ENCODE measurements at places on chromosomes 7 and 10.

GRCh38 chr7:27104341-27105058 lies 2.0 kb upstream of the HOXA2 start:
- DNase-seq: no peak

DNA sequence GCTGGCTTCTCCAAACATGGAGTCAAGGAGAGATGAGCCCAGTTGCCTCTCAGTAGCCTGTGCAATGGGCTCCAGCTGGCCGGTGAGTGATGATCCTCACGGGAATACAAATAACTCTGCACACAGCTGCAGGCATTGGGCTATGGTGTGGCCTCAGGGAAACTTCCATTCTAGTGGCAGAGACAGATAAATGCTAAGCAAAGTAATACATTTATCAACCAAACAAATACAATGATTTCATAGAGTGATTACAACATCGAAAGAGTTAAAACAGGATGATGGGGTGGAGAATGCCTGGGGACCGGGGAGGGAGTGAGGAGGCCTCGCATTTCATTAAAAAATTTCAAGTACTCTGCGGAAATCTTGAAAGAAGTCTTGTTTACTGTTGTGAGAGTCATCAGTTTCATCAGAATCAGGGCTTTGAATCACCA lies 15.0 kb upstream of the AKR1B1 start:
- peak; percentile 85 for DNase-seq

DNA sequence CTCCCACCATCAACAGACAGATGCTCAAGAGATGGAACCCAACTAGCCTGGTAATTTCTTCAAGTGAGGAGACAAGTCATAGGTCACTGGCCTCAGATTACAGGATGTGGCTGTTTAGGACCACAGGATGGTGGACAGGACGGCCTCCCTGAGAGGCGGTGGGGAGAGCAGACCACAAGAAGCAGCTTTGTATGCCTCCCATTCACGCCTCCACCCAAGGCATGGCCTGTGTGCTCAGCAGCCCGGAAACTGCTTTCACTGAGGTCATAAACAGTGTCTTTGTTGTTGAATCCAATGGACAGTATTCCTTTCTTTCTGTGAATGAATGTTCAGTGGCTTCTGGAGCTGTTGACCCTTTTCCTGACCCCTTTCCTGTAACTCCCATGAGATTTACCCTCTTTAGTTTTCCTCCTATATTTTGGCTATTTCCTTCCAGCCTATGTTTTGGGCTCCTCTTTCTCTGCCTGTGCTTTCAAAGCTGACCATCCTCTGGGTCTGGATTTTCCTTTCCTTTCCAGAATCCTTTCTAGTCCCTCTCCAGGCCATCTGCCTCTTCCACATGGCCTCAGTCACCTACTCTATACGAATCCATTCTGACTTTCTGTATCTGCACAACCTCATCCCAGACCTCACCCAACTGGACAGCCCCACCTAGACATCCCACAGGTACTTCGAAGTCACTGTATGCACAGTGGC lies 32.4 kb upstream of the INPP5F start:
- peak; percentile 36 for DNase-seq

DNA sequence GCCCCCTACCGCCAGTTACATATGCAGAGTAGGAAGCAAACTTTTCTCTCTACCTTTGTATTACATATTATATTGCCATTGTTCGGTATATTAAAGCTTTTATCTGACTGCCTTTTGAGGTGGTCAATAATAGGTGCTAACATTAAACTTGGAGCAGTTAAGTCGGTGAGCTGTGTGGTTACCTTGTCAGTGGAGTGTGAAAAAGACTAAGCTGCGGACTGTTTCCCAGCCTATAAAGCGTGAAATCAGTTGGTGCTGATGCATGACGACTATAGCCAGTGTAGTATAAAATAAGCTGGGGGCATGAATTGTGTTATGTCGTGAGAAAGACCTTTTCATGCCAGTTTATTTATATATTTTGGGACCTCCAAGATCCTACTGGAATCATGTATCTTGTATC lies 33.7 kb downstream of the R3HCC1L start:
- no peak for DNase-seq

DNA sequence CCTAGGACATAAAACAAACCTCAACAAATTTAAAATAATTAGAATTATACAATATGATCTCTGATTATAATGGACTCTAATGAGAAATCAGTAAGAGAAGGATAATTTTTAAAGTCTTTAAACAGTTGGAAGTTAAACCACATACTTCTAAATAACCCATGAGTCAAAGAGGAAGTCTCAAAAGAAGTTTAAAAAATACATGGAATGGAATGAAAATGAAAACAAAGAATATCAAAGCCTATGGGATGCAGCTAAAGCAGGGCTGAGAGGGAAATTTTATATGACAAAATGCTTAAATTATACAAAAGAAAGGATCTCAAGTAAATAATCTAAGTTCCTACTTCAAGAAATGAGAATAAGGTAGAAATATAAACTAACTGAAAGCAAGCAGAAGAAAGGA lies 460.5 kb downstream of the RPS24 start:
- DNase-seq: no peak

GRCh38 chr7:155803418-155804376 lies 8.6 kb downstream of the SHH start:
- DNase-seq: peak; percentile 13

DNA sequence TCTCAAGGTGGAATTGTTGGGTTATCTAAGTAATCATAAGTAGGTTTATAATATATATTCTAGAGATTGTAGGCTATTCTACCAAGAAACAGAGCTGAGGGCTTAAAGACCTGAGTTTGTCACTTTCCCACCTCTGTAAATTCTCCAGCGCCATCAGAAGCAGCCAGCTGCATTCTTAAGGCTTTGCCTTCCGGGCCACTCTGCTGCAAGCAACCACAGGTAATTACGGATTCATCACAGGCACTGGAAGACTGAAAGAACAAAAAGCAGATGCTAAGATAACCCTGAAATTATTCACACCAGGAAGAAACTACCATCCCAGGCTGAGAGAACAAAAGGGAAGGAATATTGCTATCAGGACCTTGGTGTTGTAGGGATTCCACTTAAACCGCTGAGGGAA lies 137.8 kb upstream of the JCAD start:
- DNase-seq: no peak

GRCh38 chr10:71659111-71659634 lies 60.4 kb downstream of the C10orf105 start:
- no peak for DNase-seq

GRCh38 chr10:88110822-88111221 lies 247.4 kb downstream of the PTEN start:
- no peak for DNase-seq

DNA sequence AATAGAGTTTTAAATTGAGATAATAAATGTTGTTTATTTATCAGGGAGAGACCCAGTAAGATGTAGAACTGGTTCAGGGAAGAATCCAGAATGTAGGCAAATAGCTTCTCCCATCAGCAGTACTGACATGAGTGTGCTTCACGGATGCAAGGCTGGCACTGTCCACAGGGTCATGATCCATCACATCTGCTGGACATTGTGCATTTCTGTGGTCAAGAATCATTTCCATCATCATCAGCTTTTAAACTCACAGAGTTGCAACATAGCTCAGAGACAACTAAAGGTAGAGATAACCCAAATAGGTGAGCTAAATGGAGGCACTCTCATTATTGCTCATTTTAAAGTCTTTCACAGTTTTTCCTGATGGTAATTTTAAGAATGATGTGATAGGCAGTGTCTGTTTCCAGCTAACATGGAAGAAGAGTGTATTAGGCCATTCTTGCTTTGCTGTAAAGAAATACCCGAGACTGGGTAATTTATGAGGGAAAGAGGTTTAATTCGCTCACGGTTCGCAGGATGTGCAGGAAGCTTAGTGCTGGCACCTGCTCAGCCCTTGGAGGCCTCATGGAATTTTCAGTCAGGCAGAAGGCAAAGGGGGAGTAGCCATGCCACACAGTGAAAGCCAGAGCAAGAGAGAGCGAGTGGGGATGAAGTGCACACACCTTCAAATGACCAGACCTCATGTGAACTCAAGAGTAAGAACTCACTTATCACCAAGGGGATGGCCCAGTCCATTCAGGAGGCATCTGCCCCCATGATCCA lies 80.8 kb downstream of the INPP5A start:
- peak; percentile 39 for DNase-seq

- DNase-seq: peak; percentile 23
These were observed 17.8 kb upstream of the CH25H start for GRCh38 chr10:89224739-89225443.

GRCh38 chr7:116354546-116355423 lies 144.4 kb downstream of the TES start:
- DNase-seq: peak; percentile 97

GRCh38 chr10:47031211-47031900 lies 120.1 kb downstream of the PTPN20 start:
- DNase-seq: peak; percentile 14

GRCh38 chr10:4488904-4489303 lies 337.1 kb upstream of the AKR1E2 start:
- no peak for DNase-seq
